Fibroblast of mammary gland (primary cell): ENCODE measurements at places on chromosomes 13 and 19.

GRCh38 chr13:58977085-58977484, 1186.6 kb downstream of the DIAPH3 start:
- DNase-seq = no peak

GRCh38 chr19:3968556-3969434, 2.1 kb downstream of the DAPK3 start:
- peak; percentile 98 for DNase-seq

- DNase-seq = no peak
Observed at GRCh38 chr13:111401151-111401550, 80.7 kb downstream of the TEX29 start.

DNA sequence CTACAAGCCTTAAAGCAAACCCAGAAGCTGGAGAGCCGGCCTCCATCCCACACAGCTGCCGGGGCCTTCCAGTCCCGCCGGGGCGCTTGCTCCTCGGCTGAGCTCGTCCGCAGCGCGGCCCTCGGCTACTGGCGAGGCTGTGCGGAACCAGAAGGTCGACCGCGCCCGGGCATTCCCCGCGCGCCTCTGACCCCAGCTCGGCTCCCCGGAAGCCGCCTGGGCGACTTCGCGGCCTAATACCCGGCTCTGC, 863 bp downstream of the ANKRD10 start:
- no peak for DNase-seq

- no peak for DNase-seq
Observed at GRCh38 chr13:45289936-45290563, 50.9 kb downstream of the TPT1 start.

- DNase-seq = peak; percentile 65
Observed at GRCh38 chr19:49937750-49938381, 8.6 kb upstream of the NUP62 start.

DNA sequence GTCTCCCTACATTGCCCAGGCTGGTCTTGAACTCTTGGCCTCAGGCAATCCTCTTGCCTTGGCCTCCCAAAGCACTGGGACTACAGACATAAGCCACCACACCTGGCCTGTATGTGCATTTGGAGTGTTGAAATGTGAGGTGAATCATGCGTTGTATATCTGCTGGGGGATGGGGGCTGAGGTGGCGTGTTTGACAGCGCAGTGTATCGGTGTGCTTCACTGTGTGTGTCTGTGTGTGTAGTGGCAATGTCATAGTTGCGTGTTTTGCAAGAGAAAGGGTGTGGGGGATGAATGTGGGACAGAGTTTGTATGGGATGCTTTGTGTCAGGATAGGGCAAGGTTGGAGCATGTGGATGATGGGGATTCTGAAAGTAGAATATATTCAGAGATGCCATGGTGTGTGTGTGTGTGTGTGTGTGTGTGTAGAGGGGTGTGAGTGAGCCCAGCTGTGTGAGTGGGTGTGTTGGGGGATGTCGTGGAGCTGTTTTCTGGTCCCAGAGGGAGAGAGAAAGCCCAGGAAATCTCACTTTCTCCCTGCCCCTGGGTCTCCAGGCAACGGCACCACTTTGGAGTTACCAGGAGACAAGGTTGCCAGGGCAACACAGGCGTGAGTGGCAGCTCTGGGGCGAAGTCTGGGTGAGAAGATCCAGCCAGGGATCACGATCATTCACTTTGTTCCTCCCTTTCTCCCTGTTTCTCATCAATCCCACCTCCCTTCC, 1.1 kb upstream of the SWSAP1 start:
- no peak for DNase-seq

DNA sequence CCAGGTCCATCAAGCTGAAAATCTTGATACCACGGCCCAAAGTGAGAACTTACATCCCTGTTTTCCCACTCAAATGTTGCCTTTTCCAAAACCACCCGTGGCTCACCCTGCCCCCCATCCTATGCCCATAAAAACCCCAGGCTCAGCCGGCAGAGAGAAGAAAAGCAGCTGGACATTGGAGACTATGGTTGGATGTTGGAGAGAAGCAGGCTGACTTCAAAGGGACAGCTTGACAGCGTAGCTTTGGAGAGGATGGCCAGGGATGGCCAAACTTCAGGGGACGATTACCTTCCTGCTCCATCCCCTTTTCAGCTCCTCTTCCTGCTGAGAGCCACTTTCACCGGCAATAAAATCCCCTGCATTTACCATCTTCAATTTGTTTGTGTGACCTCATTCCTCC, 3.5 kb upstream of the ZNF792 start:
- DNase-seq = no peak

DNA sequence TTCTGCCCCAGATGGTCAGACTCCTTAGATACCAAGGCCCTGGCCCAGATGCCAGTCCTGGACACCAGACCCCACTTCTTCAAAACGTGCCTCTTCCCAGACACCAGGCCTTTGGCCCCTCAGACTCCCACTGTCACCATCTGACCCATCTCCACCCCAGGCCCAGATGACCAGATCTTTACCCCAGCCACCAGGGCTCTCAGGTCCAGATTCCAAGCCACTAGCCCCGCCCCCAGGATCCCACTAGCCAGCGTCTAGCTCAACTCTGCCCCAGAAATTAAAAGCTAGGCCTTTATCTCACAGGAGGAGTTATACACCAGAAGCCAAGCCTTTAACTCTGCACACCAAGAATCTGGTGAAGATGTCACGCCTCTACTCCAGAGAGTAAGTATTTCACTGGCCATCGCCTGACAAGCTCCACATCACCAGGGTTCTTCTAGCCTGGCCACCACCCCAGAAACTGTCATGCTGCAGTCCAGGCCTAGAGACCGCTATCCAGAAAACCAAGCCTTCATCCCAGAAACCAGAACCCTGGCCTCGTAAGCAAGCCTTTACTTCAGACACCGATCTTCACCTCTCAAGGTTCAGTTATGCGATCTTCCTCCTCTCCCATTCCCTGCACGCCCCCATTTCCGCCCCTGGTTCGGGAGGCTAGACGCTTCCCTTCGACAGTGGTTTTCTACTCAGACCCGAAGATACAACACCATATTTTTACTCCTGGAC, 595 bp downstream of the XAB2 start:
- no peak for DNase-seq

GRCh38 chr13:48159401-48159800, 64.5 kb upstream of the MED4 start:
- DNase-seq = peak; percentile 30

- no peak for DNase-seq
Observed at GRCh38 chr13:99548448-99548847, 47.2 kb downstream of the TM9SF2 start.

- DNase-seq = no peak
Observed at GRCh38 chr13:52706081-52706480, 33.5 kb downstream of the CNMD start.

GRCh38 chr13:32642316-32642715, 56.1 kb downstream of the PDS5B start:
- DNase-seq = no peak

- DNase-seq = peak; percentile 37
Observed at GRCh38 chr13:62294244-62294643, 878.6 kb upstream of the PCDH20 start.

GRCh38 chr13:58687148-58687547, 1055.6 kb downstream of the PCDH17 start:
- DNase-seq = no peak

DNA sequence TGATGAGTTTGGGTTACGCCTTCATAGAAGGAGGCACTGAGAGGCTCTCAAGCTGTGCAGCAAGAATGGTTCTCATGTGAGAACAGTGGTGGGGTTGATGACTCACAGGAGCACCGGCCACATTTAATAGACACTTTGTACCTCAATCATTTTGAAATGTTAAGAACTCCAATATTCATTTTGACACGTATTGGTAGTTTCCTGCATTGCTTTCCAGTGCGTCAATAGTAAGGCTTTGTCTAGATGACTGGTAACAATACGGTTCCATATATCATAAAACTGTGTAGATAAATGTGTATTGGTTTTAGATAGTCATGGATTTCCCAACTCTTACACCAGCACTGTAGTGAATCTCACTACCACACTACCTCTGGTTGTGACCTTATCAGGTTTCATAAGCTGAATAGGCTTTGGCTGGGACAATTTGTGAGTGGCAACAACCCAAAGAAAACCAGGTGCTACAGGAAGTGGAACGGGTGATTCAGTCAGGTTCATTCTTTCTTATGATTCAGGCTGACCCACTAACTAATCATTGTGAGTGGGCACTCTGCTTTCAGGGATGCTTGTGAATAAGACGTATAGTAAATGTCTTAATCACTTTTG, 362.6 kb downstream of the KLF5 start:
- DNase-seq = peak; percentile 71

- DNase-seq = no peak
Observed at GRCh38 chr19:46728208-46728607, 11.3 kb upstream of the PRKD2 start.

DNA sequence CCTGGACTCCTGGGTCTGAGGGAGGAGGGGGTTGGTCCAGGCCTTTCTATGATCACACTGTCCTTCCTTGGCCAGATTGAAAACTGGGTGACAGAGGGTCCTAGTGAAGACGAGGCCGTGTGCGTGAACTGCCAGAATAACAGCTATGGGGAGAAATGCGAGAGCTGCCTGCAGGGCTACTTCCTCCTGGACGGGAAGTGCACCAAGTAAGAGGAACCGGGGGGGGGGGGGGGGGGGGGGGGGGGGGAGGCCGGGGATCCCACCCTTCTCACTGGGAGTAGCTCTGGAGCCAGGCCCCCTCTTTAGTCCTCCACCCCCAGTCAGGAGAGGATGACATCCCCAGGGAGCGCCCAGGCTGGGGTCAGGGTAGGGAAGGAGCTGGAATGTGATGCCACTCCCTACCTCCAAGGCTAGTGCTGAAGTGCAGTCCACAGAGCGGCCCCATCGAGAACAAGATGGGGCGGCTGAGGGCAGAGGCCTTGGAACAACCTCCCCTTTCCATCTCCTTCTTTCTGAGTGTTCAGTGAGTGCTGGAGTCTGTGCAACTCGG, 19.4 kb downstream of the CNFN start:
- DNase-seq = no peak

DNA sequence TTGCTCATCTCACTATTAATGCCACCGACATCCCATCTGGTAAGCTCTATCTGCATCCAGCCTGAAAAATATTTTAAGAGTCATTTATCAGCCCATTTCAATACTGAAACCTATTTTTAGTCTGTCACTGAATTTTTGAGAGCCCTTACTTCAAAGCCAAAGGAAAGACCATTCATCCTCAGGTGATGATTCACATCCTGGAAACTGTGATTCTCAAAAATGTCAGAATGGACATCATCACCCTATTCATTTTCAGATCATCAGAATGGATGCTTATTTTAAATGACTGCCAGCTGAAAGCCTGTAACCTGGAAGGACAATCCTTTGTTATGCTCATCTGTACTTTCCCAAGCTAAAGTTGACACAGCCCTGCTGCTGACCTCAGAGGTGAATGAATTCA, 27.0 kb downstream of the TNFSF11 start:
- peak; percentile 35 for DNase-seq

DNA sequence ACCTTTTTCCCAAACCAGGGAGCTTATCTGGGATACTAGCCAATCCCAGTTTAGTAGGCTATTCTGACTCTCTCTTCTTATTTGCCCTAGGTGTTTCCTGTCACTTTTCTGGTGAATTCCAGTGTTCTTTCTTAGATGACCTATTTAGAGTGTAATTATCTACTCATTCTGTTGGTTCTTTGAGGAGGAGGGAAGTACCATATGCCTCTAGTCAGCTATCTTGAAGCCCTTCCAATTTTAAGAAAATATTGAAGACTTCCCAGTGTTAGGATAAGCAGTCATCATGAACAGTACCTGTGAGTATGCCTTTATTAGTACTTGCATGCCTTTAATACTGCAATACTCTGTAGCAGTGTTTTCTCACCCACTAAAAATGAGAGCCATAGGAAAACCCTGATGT, 724.3 kb upstream of the SLITRK1 start:
- DNase-seq = no peak

- DNase-seq = no peak
Observed at GRCh38 chr13:26378116-26378515, 124.2 kb downstream of the CDK8 start.

DNA sequence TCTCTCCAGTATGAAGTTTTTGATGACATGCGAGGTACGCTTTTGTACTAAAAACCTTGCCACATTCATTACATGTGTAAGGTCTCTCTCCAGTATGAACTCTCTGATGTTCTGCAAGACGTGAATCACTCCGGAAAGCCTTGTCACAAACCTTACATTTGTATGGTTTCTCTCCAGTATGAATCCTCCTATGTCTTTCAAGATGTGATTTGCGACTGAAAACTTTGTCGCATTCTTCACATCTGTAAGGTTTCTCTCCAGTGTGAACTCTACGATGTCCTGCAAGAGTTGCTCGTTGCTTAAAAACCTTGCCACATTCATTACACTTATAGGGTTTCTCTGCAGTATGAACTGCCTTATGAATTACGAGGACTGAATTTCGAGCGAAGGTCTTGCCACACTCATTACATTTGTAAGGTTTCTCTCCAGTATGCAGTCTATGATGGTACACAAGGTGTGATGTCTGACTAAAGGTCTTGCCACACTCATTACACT, 16.5 kb downstream of the ZNF320 start:
- DNase-seq = no peak

DNA sequence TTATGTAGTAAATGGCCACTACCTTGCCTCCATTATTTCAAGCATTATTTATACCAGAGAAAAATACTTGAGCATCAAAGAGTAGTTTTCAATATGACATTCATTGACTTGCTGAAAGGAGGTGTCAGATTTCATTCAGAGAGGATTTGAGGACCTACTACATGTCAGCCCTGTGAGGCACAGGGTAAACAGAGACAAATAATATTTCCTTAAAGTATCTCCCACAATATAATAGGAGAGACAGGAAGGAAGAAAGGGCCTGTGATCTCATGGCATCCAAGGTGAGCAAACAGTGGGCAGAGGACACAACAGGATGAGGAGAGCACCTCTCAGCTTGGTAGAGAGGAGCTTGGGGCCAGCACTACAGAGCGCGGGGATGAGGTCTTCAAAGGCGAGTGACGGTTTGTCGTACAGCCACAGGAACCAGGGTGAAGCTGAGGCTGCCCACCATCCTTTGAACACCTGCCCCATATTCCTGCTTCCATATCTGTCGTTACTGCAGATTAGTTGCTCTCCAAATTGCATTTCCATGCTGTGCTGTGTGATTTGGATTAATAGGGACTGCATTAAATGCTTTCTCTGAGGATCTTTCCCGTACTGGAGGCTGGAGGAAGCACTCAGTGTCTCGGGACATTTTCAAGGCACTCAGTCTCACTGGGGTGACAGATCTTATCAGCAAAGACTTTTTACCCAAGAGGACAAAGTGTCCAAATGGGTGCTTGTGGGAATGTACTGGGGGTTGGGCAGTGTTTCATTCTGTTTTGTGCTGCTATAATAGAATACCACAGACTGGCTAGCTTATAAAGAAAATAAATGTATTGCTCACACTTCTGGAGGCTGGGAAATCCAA, 59.2 kb downstream of the GJA3 start:
- DNase-seq = no peak
